ENCODE measurements at places on chromosomes 13 and 19.

GRCh38 chr13:73449252-73449651 is 390.4 kb downstream of the KLF5 start:
- DNase-seq = no peak

- DNase-seq = no peak
Measured at GRCh38 chr19:16320987-16321386, 3.6 kb upstream of the KLF2 start.

DNA sequence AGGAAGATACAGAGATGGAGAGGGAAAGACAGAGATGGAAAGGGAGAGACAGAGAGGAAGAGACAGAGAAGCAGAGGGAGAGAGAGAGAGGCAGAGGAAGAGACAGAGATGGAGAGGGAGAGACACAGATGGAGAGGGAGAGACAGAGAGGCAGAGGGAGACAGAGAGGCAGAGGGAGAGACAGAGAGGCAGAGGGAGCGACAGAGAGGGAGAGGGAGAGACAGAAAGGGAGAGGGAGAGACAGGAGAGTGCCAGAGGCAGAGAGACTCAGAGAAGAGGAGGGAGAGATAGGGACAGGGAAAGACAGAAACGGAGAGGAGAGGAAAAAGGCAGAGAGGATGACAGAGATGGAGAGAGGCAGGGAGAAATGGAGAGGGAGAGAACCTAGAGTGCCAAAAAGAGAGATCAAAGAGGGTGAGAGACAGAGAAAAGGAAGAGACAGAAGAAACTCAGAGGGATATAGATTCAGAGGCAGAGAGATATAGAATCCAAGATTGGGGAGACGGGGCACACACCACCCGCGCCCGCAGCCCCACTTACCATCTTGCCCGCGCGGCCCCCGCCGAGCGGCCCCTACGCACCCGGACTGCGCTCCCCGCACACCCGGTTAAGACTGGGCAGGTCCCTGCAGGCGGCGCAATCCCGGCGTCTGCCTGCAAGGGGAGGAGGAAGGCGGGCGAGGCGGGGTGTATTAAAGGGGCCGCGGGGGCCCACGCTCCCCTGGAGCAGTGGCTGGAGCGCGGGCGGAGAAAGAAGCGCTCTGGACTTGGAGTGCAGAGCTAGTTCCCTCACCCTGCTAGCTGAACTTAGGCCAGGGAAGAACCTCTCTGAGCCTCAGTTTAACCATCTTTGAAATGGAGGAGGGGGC is 10.7 kb downstream of the TM6SF2 start:
- no peak for DNase-seq

DNA sequence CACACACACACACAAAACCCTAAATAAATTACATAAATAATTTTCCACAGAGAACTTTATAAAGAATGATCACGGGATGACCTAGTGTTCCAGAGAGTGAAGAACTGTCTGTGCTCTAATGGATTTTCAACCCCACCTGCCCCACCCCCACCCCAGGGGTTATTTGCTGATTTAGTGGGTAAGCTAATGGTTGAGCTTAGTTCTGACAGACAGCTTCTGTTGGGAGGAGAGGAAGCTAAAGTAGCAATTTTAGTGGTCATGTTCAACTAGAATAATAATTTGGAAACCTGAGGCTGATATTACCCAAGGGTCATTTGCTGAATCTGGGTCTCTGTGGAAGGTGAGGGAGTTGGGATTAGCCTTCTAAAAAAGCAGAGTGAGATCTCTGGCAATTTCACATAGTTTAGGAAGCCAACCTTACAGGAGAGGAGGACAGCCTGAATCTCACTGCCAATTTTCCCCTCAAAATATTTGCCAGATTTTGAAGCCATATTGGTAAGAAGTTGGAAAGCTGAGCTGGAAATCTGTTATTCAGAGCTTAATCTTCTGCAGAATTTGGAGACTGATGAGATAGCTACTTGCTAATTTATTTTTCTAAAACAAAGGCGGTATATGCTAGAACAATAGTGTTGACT is 68.7 kb downstream of the POSTN start:
- DNase-seq = no peak

GRCh38 chr13:65638572-65639168 is 1591.5 kb downstream of the PCDH9 start:
- DNase-seq = peak; percentile 80

DNA sequence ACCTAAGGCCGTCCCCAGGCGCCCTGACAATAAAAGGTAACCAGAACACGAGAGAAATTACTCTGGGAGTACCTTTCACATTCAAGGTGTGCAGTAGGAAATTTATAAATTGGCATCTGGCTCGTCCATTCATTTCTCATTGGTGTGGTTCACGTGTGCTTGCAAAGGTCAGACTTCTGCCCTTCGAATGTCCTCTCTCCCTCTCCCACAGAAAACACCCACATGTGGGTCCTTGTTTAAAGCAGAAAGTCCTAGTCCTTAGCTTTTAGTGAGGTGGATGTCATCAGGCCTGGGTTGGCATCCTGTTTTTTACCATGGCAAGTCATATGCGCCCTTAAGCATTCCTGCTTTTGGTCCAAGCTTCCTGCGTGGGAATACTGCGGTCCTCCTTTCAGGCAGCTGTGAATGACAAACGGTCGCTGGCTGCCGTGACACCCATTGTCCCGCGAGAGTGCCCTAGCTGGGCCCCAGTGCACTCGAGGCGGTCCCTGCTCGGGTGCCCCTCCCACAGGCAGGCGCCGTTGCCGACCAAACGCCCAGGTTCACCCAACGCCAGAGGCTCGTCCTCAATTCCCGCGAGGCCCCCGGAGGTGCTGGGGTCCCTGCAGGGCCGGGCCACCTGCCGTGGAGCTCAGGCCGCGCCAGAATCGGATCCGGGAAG is at the start of gene NUDT19:
Gene NUDT19, plus strand, starts transcription at position 531 of the 661 bp plus-strand sequence. CDS start 140 bp downstream, outside the sequence.
- DNase-seq = peak; percentile 83

DNA sequence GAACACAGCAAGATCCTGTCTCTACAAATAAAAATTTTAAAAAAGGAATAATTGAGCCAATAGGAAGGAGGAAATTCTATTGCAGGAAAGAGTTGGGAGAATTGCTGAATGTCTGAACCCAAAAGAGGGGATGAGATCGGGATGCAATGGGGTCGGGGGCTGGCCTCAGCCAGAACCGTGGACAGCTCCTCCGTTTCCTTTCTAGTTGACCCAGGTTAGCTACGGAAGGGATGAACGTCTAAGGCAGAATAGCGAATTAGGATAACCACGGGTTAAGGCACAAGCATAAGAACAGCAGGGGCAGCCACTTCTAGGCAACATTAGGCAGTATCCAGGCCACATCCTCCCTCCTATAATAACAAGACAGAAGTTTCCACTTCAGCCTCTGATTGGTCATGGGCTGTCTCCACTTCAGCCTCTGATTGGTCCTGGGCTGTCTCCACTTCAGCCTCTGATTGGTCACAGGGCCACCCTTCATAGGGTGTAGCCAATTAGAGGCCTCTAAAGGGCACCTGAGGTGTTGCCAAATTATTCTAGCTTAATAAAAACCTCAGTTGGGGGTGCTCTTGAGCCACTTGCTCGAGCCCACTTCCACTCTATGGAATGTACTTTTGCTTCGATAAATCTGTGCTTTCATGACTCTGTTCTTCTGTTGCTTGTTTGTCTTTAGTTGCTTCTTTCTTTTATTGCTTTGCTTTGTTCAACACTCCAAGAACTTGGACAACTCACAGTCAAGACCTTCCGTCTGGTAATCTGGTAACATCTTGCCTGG is 24.9 kb upstream of the TPM4 start:
- DNase-seq = peak; percentile 42

DNA sequence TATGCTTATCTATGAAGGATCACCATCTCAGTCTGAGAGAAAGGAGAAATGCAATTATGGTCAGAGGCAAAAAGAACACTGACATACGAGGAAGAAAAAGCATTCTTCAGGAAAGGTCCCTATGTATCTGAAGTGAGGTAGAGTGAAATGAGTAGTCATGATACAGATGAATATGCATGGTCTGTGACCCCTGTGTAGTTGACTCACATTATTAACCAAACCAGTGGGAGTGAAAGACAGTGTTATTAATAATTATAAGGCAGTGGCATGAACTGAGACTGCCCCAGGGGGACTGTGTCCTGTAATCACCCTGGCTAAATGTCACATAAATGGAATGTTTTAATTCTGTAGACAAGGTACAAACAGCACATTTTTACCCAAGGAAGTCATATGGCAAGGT is 1320.2 kb upstream of the PCDH9 start:
- no peak for DNase-seq

- no peak for DNase-seq
Measured at GRCh38 chr13:113518076-113518803, 27.7 kb upstream of the DCUN1D2 start.

DNA sequence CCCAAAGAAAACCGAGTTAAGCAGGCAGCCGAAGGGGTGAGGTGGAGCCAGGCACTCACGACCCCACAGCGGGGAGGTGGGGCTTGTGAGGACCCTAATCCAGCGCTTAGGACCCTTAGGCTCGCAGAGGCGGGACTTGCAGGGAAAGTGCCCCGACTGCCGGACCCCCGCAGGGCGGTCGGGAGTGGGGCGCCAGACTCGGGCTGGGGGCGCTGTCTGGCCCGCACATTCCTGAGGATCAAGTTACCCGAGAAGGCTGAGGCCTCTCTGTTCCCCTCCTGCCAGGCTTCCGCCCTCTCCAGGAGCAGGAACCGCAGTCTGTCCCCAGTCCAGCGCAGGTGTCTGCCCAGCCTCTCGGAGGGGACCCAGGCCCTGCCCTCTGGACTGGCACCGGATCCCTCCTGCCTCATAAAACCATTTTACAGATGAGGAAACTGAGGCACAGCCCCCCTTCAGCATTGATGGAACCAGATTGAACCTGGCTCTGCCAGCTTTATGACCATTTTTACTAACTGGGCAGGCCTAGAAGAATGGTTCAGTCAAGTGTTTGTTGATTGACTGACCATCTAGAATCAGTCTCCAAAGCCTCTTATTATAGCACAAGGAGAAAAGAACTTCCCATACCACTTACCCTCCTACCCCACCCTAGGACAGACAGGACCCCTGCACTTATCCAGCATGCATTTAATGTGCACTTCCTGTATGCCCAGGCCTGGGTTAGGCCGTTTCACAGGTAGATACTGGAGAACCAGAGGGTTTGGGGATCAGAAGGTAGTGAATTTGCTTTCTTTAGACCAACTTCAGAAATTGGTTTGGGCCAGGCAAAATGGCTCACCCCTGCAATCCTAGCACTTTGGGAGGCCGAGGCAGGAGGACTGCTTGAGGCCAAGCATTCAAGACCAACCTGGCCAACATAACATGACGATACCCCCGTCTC is 6.7 kb upstream of the JUND start:
- DNase-seq = no peak

DNA sequence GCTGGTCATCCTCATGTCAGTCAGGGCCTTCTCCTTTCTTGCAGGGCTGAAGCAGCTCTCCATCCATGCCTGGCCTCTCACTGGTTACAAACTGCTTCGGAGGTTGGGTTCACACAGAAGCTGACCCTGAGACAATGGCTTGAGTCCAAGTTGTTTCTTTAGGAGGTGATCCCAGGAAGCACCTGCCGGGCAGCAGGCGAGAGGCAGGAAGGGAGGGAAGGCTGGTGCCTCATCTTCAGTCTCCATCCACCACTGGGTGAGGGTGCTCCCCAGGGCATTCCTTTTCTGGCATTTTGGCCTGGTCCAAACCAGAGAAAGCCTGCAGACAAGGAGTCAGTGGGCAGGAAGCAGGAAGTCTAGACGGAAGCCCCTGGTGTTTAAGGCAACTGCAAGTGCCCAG is 17.6 kb upstream of the SPATA13 start:
- DNase-seq = no peak

DNA sequence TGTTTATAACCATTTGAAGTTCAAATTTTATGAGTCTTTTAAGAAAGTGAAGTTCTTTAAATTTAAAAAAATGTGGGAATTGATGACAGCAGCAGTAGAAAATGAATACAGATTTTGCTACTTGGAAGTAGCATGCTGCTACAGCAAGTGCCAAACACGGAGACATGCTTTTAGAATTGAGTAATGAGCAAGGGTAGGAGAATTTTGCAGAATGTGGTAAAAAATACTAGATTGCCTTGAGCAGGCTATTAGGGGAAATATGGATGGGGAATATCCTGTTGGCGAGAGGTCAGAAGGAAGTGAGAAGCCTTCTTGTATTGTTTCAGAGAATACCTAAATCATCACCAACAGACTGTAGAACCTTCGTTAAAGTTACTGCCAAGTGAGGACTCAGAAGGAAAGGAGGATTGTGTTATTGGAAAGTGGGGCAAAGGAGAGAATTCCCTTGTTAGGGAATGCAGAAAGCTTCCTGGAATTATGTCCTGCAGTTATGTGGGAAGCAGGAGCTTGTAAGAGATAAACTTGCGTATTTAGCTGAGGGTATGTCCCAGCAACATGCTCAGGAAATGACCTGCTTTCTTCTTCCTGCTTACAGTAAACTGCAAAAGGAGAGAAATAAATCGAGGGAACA is 32.4 kb upstream of the OXGR1 start:
- DNase-seq = peak; percentile 50

GRCh38 chr19:52638601-52639000 is 446 bp upstream of the ZNF83 start:
- DNase-seq = no peak

DNA sequence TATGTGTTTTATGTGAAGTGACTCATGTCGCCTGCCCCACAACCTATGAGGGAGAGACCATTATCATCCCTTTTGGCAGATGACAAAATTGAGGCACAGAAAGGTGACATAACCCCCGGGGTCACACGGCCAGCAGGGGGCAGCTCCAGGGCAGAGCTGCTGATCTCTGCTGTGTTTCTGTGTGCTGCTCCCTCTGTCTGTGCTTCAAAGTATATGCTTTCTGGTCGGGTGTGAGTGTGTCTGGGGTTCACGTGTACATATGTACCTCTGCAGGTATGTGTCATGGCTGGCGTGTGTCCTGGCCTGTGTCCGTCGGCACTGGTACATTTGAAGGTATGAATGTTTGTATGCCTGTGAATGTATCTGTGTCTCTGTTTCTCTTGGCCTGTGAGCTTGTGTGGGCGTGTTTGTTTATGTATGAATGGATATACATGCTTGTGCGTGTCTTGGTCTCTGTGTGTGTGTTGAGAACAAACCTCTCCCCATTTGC is 7.1 kb downstream of the LIPE start:
- DNase-seq = peak; percentile 52

- DNase-seq = peak; percentile 42
Measured at GRCh38 chr13:48231080-48231479, 1.9 kb upstream of the ITM2B start.

DNA sequence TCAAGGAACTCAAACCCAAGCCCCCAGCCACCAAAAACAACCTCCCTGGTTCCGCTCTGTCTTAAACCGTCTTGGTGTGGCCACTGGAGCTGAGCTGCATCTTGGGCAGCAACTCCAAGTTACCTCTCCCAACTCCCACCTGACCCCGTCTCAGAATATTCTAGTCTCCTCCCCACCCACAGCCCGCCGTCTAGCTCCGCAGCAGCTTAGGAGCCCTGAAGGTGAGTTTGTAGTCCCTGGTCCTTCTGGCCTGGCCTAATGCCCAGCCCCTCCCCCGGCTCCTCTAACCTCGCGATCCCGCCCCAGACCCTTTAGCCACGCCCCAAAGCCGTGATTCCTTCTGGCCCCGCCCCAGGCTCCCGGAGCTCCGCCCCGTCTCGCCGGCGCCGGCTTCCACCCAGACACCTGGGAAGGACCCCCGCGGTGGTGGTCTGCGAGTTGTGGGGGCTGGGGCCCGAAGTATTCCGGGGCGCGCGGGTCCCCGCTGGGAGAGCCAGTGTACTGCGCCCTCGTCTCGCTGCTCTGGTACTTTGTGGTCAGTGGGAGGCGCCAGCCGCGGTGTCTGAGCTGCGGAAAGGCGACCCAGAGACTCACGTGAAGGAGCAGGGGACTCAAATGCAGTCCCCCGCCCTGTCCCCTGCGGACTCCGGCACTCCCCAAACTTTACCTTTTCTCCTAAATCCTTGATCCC is 2.5 kb upstream of the LHB start:
- DNase-seq = peak; percentile 28

All from cardiac fibroblast (primary cell).